ENCODE measurements at places on chromosomes 2 and 18.

- no peak for DNase-seq
Observed at GRCh38 chr18:61216051-61216450, 117.2 kb upstream of the CDH20 start.

GRCh38 chr2:184004289-184004947, 593.9 kb upstream of the ZNF804A start:
- DNase-seq, result no peak

DNA sequence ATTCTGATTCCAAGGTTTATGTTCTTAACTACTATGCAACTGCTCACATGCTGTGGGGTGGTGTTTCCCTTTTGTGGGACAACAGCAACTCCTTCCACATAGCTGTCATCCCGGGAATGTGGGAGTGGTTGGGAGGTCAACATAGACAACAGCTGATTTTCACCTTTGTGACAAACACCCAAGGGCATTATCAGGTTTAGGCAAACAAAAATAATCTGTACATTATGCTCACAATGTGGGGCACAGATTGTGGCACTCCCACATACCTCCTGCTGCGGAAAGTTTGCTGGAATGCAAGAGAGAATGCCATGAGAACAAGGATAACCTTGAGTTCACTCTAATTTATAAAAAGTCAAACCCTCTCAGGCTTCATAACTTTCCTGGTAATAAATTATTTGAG, 582.6 kb downstream of the CNTNAP5 start:
- DNase-seq, result no peak

GRCh38 chr2:57868619-57869139, 177.9 kb upstream of the VRK2 start:
- no peak for DNase-seq

DNA sequence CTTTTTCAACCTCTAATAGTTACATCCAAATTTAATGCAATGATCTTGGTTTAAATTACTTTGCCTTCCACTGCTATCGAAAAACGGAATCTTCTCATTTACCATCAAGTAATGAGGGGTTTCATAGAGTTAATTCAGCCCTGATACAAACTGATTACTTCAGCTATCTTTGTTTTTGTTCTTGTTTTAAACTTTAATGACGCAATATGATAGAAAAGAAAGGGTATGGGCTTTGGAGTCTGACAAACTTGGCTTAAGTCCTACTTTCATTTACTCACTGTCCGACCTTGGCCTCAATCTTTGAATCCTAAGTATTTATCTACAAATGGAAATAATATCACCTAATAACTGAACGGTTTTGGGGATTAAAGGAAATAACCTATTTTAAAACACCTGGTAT, 16.1 kb downstream of the ADAM17 start:
- no peak for DNase-seq

- DNase-seq, result no peak
Observed at GRCh38 chr18:48539406-48540250, 797 bp downstream of the CTIF start.

GRCh38 chr2:187527262-187527661, 27.0 kb downstream of the TFPI start:
- DNase-seq, result no peak

- DNase-seq, result no peak
Observed at GRCh38 chr2:159186462-159186861, 100.0 kb downstream of the WDSUB1 start.
